ENCODE measurements at places on chromosomes 6 and 20. TPM values are rescaled to one million over a fixed set of nuclear protein-coding genes. Genes with fewer than 3 reads are reported as not detected.

DNA sequence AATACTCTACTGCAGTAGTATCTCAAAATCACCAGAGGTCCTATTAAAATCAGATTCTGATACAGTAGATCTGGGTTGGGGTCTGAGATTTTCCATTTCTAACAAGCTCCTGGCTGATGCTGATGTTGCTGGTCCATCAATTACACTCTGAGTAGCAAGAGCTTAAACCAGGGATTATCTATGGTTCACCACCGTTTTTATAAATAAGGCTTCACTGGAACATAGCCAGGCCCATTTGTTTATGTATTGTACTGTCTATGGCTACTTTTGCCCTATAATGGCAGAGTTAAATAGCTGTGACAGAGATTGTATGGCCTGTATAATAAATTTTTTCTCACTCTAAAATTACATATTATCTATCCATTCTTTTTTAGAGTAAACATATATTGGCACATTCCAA lies 53.0 kb downstream of the NUDT3 start:
- H3K27me3 ChIP-seq: no peaks in the 10 kb centered on the region
- no peak overlapping the region for H3K27ac ChIP-seq
- H3K36me3 ChIP-seq: no peaks in the 10 kb centered on the region
- no peak overlapping the region for H3K4me3 ChIP-seq
- H3K4me1 ChIP-seq: no peaks in the 10 kb centered on the region

GRCh38 chr6:40042232-40042631 lies 108.0 kb upstream of the MOCS1 start:
- H3K27ac ChIP-seq: no peak overlapping the region
- no peaks in the 10 kb centered on the region for H3K36me3 ChIP-seq
- H3K4me1 ChIP-seq: no peaks in the 10 kb centered on the region
- no peak for DNase-seq
- no peaks in the 10 kb centered on the region for H3K27me3 ChIP-seq

- no peaks in the 10 kb centered on the region for H3K4me1 ChIP-seq
- no peaks in the 10 kb centered on the region for H3K27me3 ChIP-seq
- H3K27ac ChIP-seq: peak overlapping the region; percentile 57
- DNase-seq: no peak
- peak overlapping the region; percentile 15 for H3K4me3 ChIP-seq
These were observed 71.3 kb downstream of the EFHC1 start for GRCh38 chr6:52491203-52492069.

GRCh38 chr6:167987396-167988153 lies 9.9 kb upstream of the KIF25 start:
- no peaks in the 10 kb centered on the region for H3K36me3 ChIP-seq
- no peaks in the 10 kb centered on the region for H3K4me1 ChIP-seq
- H3K4me3 ChIP-seq: no peak overlapping the region
- peak overlapping the region; percentile 12 for H3K27ac ChIP-seq

DNA sequence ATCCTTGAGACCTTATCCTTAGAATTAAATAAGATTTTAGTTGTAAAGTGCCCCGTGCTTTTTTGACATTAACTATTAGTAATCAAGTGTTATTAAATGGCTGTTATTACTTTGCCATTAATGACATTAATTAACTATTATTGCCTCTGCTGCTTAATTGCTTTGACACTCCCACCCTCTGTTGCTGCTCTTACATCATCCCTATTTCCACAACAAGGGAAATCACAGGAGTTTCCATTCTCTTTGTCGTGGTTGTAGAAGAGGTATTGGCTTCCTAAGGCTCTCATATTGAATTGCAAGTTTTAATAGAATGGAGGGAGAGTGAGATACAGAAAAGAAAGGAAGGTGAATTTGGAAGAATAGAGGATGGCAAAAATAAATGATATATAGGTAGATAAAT lies 545.8 kb downstream of the MMUT start:
- no peak overlapping the region for H3K27ac ChIP-seq
- no peaks in the 10 kb centered on the region for H3K36me3 ChIP-seq
- H3K4me1 ChIP-seq: no peaks in the 10 kb centered on the region
- no peak for DNase-seq
- H3K4me3 ChIP-seq: no peak overlapping the region

DNA sequence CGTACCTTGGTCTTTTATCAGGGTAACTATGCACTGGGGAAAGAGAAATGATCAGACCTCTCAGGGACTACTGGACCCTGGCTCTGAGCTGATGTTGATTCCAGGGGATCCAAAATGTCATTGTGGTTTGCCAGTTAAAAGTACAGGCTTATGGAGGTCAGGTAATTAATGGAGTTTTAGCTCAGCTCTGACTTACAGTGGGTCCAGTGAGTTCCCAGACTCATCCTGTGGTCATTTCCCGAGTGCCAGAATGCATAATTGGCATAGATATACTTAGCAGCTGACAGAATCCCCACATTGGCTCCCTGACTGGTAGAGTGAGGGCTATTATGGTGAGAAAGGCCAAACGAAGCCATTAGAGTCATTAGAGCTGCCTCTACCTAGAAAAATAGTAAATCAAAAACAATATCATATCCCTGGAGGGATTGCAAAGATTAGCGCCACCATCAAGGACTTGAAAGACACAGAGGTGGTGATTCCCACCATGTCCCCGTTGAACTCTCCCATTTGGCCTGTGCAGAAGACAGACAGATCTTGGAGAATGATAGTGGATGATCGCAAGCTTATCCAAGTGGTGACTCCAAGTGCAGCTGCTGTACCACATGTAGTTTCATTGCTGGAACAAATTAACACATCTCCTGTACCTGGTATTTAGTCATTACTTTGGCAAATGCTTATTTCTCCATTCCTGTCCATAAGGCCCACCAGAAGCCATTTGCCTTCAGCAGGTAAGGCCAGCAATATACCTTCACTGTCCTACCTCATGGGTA lies 152.4 kb downstream of the THBS2 start:
- no peak for DNase-seq
- no peaks in the 10 kb centered on the region for H3K4me1 ChIP-seq
- no peaks in the 10 kb centered on the region for H3K36me3 ChIP-seq
- no peak overlapping the region for H3K4me3 ChIP-seq

GRCh38 chr20:37294262-37294981 lies 5.0 kb downstream of the MANBAL start:
- DNase-seq: no peak
- no peak overlapping the region for H3K27ac ChIP-seq

DNA sequence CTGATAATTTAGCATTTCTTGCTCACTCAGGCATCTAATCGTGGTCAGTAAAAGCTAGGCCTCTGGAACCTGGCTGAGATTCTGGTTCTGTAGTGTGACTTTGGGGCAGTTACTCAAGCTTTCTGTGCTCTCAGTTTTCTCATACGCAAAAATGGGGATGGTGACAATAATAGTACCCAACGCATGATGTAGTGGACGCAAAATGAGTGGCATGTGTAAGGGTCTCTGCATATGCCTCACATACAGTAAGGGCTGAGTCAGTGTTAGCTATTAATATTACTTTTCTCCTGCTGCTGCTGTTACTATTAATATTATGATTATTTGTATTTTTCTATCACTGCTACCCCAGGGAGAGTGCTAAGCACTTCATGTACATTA lies 686 bp downstream of the GINS1 start:
- no peaks in the 10 kb centered on the region for H3K27me3 ChIP-seq
- DNase-seq: no peak
- no peaks in the 10 kb centered on the region for H3K36me3 ChIP-seq
- no peaks in the 10 kb centered on the region for H3K4me1 ChIP-seq

GRCh38 chr6:73942592-73943186 lies 246.7 kb downstream of the CD109 start:
- no peak for DNase-seq
- H3K4me3 ChIP-seq: no peak overlapping the region
- no peaks in the 10 kb centered on the region for H3K27me3 ChIP-seq
- no peak overlapping the region for H3K27ac ChIP-seq
- no peaks in the 10 kb centered on the region for H3K36me3 ChIP-seq

GRCh38 chr6:38352636-38353035 lies 287.1 kb downstream of the BTBD9 start:
- H3K36me3 ChIP-seq: no peaks in the 10 kb centered on the region
- no peaks in the 10 kb centered on the region for H3K4me1 ChIP-seq
- no peak for DNase-seq
- H3K27me3 ChIP-seq: no peaks in the 10 kb centered on the region
- H3K4me3 ChIP-seq: no peak overlapping the region

GRCh38 chr6:42313038-42313437 lies 95.4 kb upstream of the MRPS10 start:
- H3K27me3 ChIP-seq: no peaks in the 10 kb centered on the region
- H3K27ac ChIP-seq: peak overlapping the region; percentile 66
- no peak overlapping the region for H3K4me3 ChIP-seq
- no peaks in the 10 kb centered on the region for H3K36me3 ChIP-seq

- no peak overlapping the region for H3K27ac ChIP-seq
- no peak overlapping the region for H3K4me3 ChIP-seq
- no peaks in the 10 kb centered on the region for H3K36me3 ChIP-seq
- H3K4me1 ChIP-seq: no peaks in the 10 kb centered on the region
These were observed 189.5 kb downstream of the THBS2 start for GRCh38 chr6:169064194-169064593.

DNA sequence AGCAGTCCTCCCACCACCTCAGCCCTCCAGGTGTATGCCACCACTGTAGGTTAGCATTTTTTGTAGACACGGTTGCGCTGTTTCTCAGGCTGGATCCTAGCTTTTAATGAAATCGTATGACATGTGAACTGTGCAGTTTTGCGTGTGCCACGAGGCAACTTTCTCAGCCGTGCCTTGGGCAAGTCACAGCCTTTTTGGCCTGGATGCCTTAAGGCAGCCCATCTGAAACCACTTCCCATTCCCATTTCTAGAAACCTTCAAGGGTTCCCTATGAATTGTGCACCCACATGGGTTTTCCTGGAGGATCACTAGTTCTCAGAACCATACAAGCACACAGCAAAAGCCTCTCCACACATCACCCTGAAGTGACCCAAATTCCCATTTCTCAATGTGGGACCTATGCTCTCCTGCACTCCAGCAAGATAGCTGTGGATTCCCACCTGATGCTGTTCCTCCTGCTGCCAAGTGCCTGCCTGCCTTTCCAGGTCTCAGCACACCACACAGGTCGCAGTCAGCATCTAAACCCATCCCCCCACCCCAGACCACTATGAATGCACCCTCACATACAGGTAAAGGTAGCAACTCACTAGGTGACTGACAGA lies 28.9 kb downstream of the SNX5 start:
- peaks cover 13% of the 10 kb centered on the region for H3K4me1 ChIP-seq
- no peaks in the 10 kb centered on the region for H3K27me3 ChIP-seq
- H3K4me3 ChIP-seq: no peak overlapping the region
- H3K36me3 ChIP-seq: peaks cover 34% of the 10 kb centered on the region

GRCh38 chr6:26330859-26331217 lies 34.2 kb upstream of the BTN3A2 start:
- no peaks in the 10 kb centered on the region for H3K36me3 ChIP-seq
- no peak overlapping the region for H3K27ac ChIP-seq
- no peaks in the 10 kb centered on the region for H3K27me3 ChIP-seq
- peaks cover 5% of the 10 kb centered on the region for H3K4me1 ChIP-seq
- no peak for DNase-seq

DNA sequence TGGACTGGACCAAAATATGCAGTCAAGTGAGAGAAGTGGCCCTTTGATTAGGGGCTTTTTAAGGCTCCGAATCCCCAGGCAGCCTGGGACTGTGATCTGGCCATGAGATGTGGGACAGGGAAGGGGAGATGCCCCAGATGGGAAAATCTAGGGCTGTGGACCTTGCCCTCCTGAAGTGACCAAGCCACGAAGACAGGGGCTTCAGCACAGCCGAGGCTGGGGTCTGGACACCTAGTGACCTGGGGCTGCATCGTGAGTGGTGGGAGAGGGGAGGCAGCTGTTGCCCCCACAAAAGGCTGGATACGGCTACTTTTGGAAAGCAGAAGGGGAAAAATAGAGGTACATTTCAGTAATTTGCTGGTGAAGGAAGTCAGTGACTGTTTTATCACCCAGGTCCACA lies 139.5 kb upstream of the SLC24A3 start:
- H3K27ac ChIP-seq: no peak overlapping the region
- no peak overlapping the region for H3K4me3 ChIP-seq
- H3K36me3 ChIP-seq: no peaks in the 10 kb centered on the region
- no peaks in the 10 kb centered on the region for H3K4me1 ChIP-seq

DNA sequence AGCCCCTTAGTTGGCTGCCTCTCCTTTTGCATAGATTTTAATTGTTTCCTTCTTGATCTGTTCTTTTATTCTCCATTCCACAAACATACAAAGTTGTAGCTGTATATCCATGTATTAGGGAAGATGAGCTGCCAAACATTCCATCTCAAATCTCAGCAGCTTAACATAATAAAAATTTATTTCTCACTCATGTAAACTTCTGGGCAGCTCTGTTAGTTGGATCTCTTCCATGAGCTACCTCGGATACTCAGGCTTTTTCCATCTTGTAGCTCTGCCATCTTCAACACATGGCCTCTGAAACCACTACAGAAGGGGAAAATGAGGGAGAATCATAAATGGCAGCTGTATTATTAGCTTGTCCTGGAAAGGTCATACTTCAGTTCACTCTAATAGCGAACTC lies 149.4 kb upstream of the BMP2 start:
- no peak for DNase-seq
- H3K4me1 ChIP-seq: no peaks in the 10 kb centered on the region
- no peaks in the 10 kb centered on the region for H3K27me3 ChIP-seq
- H3K27ac ChIP-seq: no peak overlapping the region
- no peaks in the 10 kb centered on the region for H3K36me3 ChIP-seq
- no peak overlapping the region for H3K4me3 ChIP-seq

GRCh38 chr20:50837532-50838321 lies 42.9 kb downstream of the BCAS4 start:
- peak overlapping the region; percentile 62 for H3K27ac ChIP-seq
- H3K27me3 ChIP-seq: no peaks in the 10 kb centered on the region
- H3K4me3 ChIP-seq: no peak overlapping the region
- no peak for DNase-seq

DNA sequence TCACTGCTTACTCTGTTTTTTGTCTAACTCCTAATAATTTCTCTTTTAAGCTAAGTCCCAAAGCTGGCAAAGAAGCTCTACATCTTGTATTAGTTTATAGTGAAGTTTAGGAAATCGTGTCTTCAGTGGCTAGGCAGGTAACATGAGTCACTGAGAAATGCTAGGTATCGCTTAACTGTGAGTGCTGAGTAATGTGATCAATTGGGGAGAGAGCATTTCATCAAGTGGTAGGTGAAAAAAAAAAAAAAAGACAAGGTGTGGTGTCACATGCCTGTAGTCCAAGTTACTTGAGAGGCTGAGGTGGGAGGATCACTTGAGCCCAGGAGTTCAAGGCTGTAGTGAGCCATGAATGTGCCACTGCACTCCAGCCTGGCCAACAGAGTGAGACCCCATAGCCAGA lies 125.3 kb downstream of the FAM83B start:
- no peaks in the 10 kb centered on the region for H3K27me3 ChIP-seq
- H3K27ac ChIP-seq: no peak overlapping the region
- no peak for DNase-seq
- H3K36me3 ChIP-seq: no peaks in the 10 kb centered on the region
- no peaks in the 10 kb centered on the region for H3K4me1 ChIP-seq

ADGRB3 gene
- 1.2 TPM for total RNA-seq

PHF3 gene
- 79.2 TPM for total RNA-seq

MLN gene
- total RNA-seq: not detected

CRIP3 gene
- total RNA-seq: not detected

COX7A2 gene
- 246 TPM for total RNA-seq

ALDH5A1 gene
- 5.9 TPM for total RNA-seq

SYCP2L gene
- 0.67 TPM for total RNA-seq

WASF1 gene
- total RNA-seq: 5.8 TPM

MYB gene
- 14.2 TPM for total RNA-seq

SLPI gene
- 8.3 TPM for total RNA-seq

TREML2 gene
- total RNA-seq: not detected

All from Peyer's patch (tissue), 4 donors.